ENCODE measurements at places on chromosomes 5 and 9. TPM values are rescaled to one million over a fixed set of nuclear protein-coding genes. Genes with fewer than 3 reads are reported as not detected.

Gene SAXO1
- polyA plus RNA-seq: 0.11 TPM

Gene SIMC1
- polyA plus RNA-seq: 13.1 TPM

Gene HAVCR2
- polyA plus RNA-seq: 2.1 TPM

Gene PPP1R26
- 10.9 TPM for polyA plus RNA-seq

Gene F2RL1
- 0.32 TPM for polyA plus RNA-seq

Gene SLC6A7
- polyA plus RNA-seq: 0.30 TPM

Gene LRRC19
- 0.11 TPM for polyA plus RNA-seq

Gene MSX2
- 0.66 TPM for polyA plus RNA-seq

Gene ACSL6
- 0.78 TPM for polyA plus RNA-seq

Gene NPDC1
- polyA plus RNA-seq: 40.9 TPM

Gene COL23A1
- polyA plus RNA-seq: 10.1 TPM

Gene GRXCR2
- polyA plus RNA-seq: not detected

Gene FBN2
- 41.0 TPM for polyA plus RNA-seq

Gene PCDHGB7
- 7.0 TPM for polyA plus RNA-seq

Gene ENTREP1
- polyA plus RNA-seq: 41.9 TPM

Gene IFNB1
- polyA plus RNA-seq: not detected

Gene STPG3
- 0.18 TPM for polyA plus RNA-seq

Gene PCDHGB6
- 3.5 TPM for polyA plus RNA-seq

Gene FOXD4L4
- not detected for polyA plus RNA-seq

Gene KLF4
- polyA plus RNA-seq: 20.4 TPM

Gene JAKMIP2
- polyA plus RNA-seq: 1.4 TPM

Gene SOX30
- 0.42 TPM for polyA plus RNA-seq

Gene EXD3
- polyA plus RNA-seq: 13.0 TPM

Gene ELAVL2
- polyA plus RNA-seq: 1.3 TPM

Gene STK32A
- polyA plus RNA-seq: 0.27 TPM

Gene ORM2
- not detected for polyA plus RNA-seq

Gene SOHLH1
- not detected for polyA plus RNA-seq

Gene PCDHGB2
- 1.7 TPM for polyA plus RNA-seq

Gene UNC13B
- 20.5 TPM for polyA plus RNA-seq

Gene EDIL3
- polyA plus RNA-seq: 11.6 TPM

Gene CDH6
- 3.0 TPM for polyA plus RNA-seq

Gene NELFB
- 45.6 TPM for polyA plus RNA-seq

Gene TAF1L
- polyA plus RNA-seq: 0.03 TPM

Gene UGT3A2
- 0.68 TPM for polyA plus RNA-seq

Gene FANCG
- 23.6 TPM for polyA plus RNA-seq

Gene PGM5
- 49.0 TPM for polyA plus RNA-seq

Gene PLPP7
- polyA plus RNA-seq: 45.7 TPM

Gene MCIDAS
- polyA plus RNA-seq: not detected

Gene ITGA1
- polyA plus RNA-seq: 16.4 TPM

Gene IL13
- not detected for polyA plus RNA-seq

Gene ZNF367
- polyA plus RNA-seq: 5.2 TPM

Gene SPEF2
- 8.9 TPM for polyA plus RNA-seq

Gene CARTPT
- polyA plus RNA-seq: not detected

Gene RNF208
- 2.5 TPM for polyA plus RNA-seq

Gene C9
- polyA plus RNA-seq: 0.22 TPM

Gene SURF4
- polyA plus RNA-seq: 84.6 TPM

Gene MARCOL
- polyA plus RNA-seq: not detected

Gene DAB2
- polyA plus RNA-seq: 84.7 TPM

Gene GDNF
- 11.2 TPM for polyA plus RNA-seq

Gene RNF183
- not detected for polyA plus RNA-seq

Gene SPINK13
- polyA plus RNA-seq: 0.33 TPM

Gene GHR
- 20.0 TPM for polyA plus RNA-seq

Gene ADRA1B
- polyA plus RNA-seq: 0.24 TPM

Gene NPM1
- polyA plus RNA-seq: 946 TPM

Gene CCNG1
- 356 TPM for polyA plus RNA-seq

Gene GRM6
- polyA plus RNA-seq: 0.81 TPM

Gene NUTM2G
- 0.82 TPM for polyA plus RNA-seq

Gene GRAMD2B
- 9.4 TPM for polyA plus RNA-seq
